Activated T-helper 17 cell treated with anti-CD3 and anti-CD28 coated beads, Interleukin-2, amount 50 U/mL, for 72 hours (primary cell): ENCODE measurements at places on chromosomes 3 and 15.
A peak's percentile ranks its signal among the peaks of the same experiment; 100 is the strongest.

DNA sequence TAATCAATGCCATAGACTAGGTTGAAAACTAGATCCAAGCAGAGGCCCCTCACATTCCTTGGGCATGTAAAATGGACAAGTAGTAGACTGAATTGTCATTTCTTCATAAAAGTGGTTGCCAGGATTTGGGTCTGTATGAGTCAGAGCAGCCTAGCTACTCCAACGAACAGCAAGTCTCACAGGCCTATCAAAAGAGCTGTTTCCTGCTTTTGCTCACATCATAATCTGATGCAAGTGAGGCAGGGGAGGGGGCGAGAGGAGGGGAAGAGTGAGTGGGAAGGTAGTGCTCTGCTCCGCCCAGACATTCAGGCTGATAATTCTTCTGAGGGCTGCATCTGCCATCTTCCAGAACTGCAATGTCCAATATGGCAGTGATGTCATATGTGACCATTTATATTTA lies 228.9 kb upstream of the PRICKLE2 start:
- ATAC-seq: no peak

DNA sequence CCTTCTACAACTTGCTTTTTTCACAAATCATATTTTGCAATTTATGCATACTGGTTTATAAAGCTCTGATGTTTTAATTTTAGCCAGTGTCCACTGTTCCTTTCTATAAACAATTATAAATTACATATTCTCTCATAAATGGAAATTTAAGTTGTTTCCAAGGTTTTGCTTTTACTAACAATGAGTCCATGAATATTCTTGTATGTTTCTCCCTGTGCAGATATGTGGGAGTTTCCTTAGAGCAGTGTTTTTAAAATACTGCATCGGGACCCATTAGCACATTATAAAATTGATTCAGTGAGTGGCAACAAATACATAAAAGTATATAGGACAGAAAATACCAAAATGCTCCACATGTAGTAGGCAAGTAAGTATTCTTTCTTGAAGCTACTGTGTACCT lies 235.6 kb downstream of the PCCB start:
- ATAC-seq: no peak

GRCh38 chr3:179713643-179714090 lies 60.8 kb downstream of the USP13 start:
- no peak for ATAC-seq

- ATAC-seq: no peak
These were observed 89.3 kb upstream of the CCDC80 start for GRCh38 chr3:112730210-112730609.

- no peak for ATAC-seq
These were observed 1.3 kb downstream of the ELL3 start for GRCh38 chr15:43775411-43775965.

GRCh38 chr15:40932156-40932555 lies 3.0 kb downstream of the DLL4 start:
- no peak for ATAC-seq

DNA sequence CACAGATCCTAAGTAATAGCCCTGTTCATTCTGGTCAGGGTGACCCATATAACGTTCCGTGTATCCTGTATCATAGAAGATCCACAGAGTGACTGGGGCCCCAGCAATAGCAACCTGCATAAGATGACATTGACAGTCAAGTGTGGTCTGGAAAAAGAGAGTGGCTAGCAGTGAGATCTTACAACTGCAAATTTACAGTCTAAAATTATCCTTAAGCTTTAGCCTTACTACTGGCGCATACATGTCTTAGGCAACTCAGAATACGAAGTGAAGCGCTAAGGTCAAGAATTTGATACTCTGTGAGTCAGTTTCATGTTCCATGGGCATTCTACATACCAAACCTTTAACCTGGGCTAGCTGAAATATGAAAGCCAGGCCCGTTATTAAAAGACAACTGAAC lies 29.2 kb upstream of the IGDCC4 start:
- no peak for ATAC-seq

- ATAC-seq: no peak
These were observed 33.8 kb downstream of the SLCO3A1 start for GRCh38 chr15:91887321-91887720.

DNA sequence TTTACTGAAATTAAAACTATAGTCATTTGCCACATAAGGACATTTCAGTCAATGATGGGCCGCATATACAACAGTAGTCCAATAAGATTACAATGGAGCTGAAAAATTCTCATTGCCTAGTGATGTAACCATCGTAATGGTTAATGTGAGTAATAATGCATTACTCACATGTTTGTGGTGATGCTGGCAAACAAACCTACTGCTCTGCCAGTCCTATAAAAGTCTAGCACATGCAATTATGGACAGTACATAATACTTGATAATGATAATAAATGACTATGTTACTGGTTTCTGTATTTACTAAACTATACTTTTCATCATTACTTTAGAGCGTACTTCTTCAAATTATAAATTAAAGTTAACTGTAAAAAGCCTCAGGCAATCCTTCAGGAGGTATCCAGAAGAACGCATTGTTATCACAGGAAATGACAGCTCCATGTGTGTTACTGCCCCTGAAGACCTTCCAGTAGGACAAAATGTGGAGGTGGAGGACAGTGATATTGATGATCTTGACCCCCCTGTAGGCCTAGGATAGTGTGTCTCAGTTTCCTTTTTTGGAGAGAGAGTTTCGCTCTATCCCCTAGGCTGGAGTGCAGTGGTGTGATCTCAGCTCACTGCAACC lies 102.7 kb downstream of the ATP1B3 start:
- no peak for ATAC-seq

DNA sequence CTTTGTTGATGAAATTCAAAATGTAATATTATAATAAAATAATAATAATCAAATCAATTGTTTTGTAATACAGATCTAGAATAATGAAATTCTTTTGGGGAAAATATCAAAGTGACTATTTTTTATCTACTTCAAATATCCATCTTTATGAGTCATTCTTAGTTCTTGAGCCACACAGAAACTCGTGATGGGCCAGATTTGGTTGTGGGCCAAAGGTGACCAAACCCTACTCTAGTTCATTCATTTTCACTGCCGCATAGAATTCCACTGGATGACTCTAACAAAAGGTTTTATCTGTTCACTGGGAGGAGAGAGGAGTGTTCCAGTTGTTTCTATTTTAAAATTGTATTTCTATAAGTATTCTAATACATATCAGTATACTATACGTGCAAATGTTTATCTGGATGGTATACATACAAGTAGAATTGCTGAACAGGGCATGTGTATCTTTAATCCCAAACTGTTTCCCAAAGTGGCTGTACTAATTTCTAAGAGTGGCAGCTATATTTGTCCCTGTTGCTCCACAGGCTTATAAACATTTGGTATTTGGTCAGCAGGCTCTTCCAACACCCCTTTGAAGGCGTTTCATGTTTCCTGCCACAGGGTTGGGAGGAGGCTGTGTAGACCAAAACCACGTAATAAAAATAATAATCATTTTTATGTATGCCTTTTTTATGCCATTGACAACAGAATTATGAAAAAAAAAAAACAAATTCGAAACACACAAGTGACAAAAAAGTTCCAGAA lies 7.3 kb upstream of the RTP3 start:
- ATAC-seq: no peak

GRCh38 chr3:128784843-128785242 lies 58.9 kb downstream of the RAB7A start:
- ATAC-seq: no peak

- no peak for ATAC-seq
These were observed 19.0 kb upstream of the ACOX2 start for GRCh38 chr3:58556001-58556400.

DNA sequence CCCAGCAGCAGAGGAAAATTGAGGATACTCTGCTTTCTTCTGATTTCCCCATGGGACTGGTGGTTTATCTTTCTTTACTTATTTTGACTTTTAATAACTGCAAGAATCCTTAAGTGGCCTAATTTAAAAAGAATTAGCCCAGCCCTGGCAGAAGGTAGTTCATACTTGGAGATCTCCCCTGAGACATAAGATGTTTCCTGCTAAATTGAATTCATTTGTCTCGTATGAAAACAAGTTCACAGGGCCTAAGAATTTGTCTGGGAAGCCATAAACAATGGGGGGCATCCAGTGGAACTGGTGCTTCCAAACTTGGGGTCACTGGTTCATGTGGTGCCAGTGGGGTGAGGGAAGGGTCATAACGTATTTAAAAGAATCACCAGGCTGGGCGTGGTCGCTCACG lies 283.1 kb upstream of the RASGRP1 start:
- ATAC-seq: no peak

GRCh38 chr15:92921215-92922131 lies 21.3 kb downstream of the CHD2 start:
- ATAC-seq: peak; percentile 87

- ATAC-seq: no peak
These were observed 57.6 kb downstream of the CD86 start for GRCh38 chr3:122112754-122113153.

DNA sequence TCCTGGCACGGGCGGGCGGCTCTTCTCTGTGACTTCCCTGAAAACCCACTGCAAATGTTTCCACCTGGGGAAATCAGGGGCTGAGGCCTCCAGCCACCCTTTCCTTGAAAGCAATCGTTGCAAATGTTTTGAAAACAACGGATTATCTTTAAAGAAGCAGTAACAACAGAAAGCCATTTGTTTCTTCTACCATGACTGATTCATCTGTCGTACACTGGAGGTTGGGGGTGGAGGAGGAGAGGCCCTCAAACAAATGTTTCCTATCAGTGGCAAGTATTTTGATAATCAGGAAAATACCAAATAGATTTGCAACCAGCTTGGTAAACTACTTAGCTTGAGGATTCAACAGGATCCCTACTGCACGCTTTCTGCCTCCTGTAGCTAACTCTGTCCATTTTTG lies 114.9 kb downstream of the PDZRN3 start:
- ATAC-seq: no peak

- ATAC-seq: no peak
These were observed 37.0 kb upstream of the PIK3R4 start for GRCh38 chr3:130783629-130784028.

DNA sequence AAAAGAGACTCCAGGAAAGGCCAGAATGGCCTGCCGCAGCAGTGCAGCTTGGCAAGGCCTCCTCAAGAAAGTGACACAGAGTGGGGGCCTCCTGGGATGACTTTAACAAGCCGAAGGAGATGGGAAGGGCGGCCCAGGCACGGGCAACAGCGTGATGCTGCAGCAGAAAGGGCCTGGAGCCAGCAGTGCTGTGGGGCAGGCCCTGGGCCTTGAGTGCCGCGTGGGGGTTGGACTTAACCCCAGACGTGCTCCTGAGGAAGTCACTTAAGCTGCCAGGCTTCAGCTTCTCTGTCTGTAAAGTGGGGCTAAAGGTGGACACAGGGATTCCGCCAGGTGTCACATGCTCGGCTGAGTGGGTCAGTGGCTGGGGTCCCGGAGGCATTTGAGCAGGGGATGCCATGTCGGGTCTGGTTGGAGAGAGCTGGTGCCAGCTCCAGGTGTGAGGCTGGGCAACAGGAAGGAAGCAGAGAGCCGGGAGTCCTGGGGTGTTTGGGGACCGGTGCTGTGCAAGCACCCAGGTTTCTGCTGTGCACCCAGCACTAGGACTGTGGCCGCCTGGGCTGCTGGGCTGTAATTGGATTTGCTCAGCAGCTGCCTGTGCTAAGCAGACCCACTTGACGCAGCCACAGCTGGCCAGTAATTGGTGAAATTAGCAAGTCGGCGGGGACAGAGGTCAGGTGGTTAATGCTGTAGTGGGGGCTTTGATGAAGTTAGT lies 7.8 kb downstream of the DNAJB8 start:
- ATAC-seq: no peak

- no peak for ATAC-seq
These were observed 88.7 kb downstream of the NR1D2 start for GRCh38 chr3:24033818-24034217.

GRCh38 chr15:70242951-70243685 lies 145.4 kb upstream of the TLE3 start:
- no peak for ATAC-seq

GRCh38 chr3:197471221-197472010 lies 84.4 kb downstream of the BDH1 start:
- ATAC-seq: no peak

- peak; percentile 86 for ATAC-seq
These were observed 40.5 kb downstream of the TRAT1 start for GRCh38 chr3:108862865-108863798.

GRCh38 chr3:129855832-129856419 lies 37.6 kb downstream of the TMCC1 start:
- ATAC-seq: peak; percentile 85

- ATAC-seq: no peak
These were observed 455.0 kb downstream of the EPHA3 start for GRCh38 chr3:89562373-89562772.

DNA sequence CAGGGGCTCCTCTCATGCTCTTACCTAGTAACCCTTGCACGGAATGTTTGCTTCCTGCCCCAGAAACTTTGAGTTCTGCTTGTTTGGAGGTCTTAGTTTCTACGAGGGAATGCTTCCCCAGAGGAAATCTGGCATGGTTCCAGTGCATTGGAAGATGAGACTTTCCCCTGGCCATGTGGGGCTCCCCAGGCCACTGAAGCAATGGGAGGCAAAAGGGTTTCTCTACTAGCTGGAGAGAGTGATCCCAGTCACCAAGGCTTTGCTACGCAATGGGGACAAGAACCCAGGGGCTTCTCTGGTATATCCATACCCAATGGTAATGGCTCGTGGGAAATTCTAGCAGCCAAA lies 44.2 kb upstream of the RPL32 start:
- ATAC-seq: no peak

- ATAC-seq: no peak
These were observed 6.6 kb downstream of the CDCP1 start for GRCh38 chr3:45139372-45140140.

- no peak for ATAC-seq
These were observed 166.6 kb upstream of the BHLHE40 start for GRCh38 chr3:4812591-4812990.

DNA sequence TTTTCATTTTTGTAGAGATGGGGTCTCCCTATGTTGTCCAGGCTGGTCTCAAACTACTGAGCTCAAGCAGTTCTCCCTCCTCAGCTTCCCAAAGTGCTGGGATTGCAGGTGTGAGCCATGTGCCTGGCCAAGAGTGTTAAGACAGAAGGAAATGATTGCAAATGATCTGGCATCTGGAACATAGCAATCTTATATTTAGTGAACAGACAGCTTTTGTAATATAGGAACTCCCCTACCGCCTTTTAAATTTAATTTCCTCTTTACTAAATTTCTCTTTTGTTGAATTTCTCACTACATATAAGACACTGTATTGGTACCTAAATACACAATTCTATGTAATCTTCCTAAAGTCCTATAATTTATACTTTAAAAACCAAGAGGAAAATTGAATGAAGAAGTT lies 13.1 kb downstream of the ANO10 start:
- ATAC-seq: no peak

DNA sequence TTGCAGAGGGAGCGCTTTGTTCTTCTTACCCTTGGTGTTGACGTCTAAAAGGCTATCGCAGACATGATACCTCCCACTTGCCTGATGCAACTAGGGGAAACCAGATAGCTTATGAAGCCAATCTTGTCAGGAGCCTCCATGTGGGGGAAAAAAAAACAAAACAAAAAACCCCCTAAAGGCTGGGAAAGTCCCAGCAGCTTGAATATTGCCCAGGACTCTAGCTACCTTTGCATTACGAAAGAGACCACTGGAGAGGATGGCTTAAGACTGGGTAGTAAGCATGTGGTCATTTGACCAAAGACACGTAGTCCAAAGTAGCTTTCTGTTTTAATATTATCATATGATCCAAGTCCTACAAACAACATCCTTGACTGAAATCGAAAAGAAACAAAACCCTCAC lies 120.7 kb upstream of the WNT5A start:
- ATAC-seq: no peak
